Fibroblast of gingiva (primary cell): ENCODE measurements at places on chromosomes 5 and 9.

- DNase-seq = no peak
Observed at GRCh38 chr5:39598661-39599248, 174.0 kb upstream of the DAB2 start.

DNA sequence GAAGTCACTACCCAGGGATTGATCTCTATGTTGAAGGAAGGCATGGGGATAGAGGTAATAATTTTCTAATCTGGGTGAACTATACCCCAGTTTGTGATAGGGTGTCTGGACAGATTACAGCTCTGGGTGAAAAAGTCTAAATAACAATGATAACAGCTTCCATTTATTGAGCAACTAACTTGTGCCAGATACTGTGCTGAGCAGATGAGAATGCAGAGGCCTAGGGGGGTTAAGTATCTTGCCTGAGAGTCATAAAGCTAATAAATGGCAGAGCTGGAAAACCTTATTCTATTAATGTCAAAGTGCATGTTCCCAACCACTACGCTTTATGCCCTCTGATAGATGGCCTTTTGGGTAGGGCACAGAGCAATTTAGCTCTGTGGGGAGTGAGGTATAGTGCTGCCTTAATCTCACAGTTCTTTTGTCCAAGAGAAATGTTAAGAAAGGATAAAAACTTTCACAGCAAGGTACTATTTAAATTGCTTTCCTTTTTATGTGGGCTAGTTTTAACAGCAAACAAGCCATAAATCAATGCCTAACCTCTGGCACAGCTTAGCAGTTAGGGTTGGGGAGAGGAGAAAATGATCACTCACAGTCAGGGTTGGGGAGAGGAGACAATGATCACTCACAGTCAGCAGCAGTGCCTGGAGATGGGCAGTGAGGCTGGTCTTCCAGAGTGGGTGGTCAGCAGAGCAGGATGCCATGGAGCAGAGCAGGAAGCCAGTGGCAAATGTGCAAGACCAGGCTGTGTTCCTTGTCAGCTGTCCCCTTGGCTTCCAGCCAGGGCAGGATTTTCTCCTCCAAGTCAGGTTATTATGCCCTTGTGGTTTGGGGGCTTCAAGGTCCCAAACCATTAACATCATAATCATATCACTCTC, 187.0 kb downstream of the CARTPT start:
- DNase-seq = no peak

- DNase-seq = peak; percentile 49
Observed at GRCh38 chr9:16925426-16925825, 55.0 kb upstream of the BNC2 start.

DNA sequence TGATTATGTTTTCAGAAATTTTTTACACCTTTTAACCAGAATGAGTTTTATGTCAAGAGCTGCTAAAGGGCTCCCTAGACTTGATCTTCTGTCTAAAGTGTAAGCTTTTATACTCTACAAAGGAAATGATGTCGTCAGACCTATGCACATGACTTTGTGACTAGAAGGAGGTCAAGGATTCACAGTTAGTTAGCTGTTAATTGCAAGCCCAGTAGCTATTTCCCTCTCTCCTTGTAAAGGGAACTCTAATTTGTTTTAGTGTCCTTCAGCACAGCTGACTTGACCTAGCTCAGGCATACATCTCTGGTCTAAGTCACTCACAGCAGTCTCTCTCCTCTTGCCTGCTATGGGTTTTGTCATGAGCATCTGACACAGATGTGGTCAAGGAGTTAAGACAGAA, 173.5 kb upstream of the NREP start:
- no peak for DNase-seq

DNA sequence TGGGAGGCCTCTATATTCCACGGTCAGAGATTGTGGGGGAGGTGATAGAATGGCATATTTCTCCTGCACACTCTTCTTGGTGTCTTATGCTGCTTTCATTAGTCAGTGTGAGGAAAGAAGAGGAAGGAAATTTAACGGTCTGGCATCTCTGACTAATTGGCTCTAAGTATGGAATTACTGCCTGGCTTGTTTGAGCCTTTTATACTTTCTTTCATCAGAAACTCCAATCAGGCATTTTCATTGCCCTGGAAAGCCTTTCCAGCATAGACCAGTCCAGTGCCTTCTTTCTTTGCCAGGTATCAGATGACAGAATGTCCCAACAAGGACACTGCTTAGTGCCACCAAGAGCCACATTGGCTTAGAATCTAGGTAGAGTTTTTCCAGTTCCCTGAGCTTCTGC, 30.2 kb downstream of the CYSTM1 start:
- no peak for DNase-seq

DNA sequence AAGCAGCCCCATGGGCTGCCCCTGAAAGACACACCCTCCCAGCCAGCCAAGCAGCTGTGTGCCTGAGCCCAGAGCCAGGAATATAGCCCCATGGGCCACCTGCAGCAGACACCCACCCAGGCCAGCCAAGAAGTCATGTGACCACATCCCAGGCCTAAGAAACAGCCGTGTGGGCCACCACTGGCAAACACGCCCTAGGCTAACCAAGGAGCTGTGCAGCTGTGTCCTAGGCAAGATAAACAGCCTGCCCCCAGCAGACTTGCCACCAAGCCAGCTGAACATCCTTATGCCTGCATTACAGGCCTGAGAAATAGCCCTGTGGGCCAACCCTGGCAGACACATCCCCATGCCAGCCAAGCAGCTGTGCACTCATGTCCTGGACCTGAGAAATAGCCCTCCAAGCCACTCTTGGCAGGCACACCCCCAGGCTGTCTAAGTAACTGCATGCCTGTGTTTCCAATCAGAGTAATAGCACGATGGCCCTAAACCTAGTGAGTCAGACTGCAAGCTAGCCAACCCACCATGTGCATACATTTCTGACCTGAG, 143.0 kb downstream of the ADAMTS6 start:
- DNase-seq = peak; percentile 35

- no peak for DNase-seq
Observed at GRCh38 chr9:7879551-7880245, 80.1 kb upstream of the DMAC1 start.

DNA sequence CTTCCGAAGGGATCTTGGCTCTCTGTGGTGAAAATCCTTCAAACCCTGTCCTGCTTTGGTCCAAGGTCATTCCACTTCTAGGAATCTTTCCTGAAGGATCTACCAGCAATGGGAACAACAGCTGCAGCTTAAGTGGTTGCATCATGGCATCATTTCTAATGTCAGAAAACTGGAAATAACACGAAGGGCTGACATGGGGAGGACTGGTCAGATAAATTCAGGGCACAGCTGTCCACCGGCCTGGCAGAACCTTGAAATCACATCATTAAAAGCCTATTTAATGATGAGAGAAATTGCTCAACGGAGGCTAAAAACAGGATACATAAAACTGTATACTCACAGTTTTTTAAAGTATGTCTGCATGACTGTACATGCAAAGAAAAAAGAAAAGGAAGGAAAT, 28.3 kb downstream of the OLFML2A start:
- no peak for DNase-seq

- DNase-seq = no peak
Observed at GRCh38 chr5:152593388-152593787, 188.3 kb upstream of the NMUR2 start.

DNA sequence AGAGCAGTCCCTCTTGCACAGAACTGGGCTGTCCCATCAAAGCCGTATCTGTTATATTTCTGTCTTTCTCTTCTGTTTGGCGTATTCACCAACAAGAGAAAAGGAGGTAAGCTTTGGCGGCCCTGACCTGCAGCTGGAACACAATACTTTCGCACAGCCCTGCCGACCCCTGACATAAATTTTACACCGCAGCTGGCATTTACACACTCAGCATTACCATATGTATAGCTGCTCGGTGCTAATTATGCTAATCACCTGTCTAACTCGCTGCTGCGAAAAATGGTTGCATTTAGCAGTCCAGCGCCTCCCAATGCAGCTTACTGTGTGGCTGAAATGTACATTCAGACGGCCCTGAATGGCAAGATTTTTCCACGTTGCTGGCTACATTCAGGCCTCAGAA, 20.8 kb downstream of the PTCH1 start:
- DNase-seq = no peak

DNA sequence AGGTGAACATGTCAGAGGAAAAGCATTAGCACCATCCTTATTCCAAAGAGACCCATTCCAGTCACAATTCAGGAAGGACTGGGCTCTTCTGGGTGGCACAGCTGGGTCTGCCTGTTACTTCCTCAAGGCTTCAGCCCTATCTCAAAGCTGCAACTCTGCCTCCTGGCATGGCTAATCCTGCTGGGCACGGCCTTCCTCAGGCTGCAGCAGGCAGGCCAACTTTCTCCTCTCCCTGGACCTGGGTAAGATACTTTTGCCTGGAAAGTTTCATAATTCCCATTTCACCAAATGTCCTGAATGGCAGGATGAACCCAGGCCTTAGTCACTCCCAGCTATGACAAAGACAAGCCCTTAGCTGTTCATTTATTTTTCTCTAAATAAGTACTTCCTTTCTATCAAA, 50.1 kb downstream of the MACROH2A1 start:
- peak; percentile 53 for DNase-seq

DNA sequence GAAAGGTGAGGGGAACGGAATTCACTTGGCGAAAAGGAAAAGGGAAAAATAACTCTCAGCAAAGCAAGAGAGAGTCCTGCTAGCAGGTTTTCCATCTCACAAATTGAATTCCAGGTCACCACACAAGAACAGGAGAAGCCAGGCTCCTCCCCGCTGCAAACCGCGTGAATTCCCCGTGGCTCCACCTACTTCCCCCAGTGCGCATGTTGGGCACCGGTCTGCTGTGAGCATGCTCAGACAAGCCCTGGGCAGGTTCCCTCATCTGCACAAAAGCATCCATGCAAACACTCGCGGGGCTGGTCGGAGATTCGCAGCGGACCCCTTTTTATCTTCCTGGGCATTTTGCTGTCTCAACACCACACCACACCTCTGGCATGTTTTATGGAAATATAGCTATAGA, 58.5 kb upstream of the S1PR3 start:
- no peak for DNase-seq

- DNase-seq = no peak
Observed at GRCh38 chr9:37551888-37552287, 24.3 kb downstream of the FBXO10 start.

GRCh38 chr5:169218176-169218575, 82.8 kb downstream of the SLIT3 start:
- no peak for DNase-seq
